ENCODE measurements at places on chromosomes 2 and 18.

GRCh38 chr18:35549564-35549963 is 32.0 kb upstream of the GALNT1 start:
- DNase-seq, result no peak

DNA sequence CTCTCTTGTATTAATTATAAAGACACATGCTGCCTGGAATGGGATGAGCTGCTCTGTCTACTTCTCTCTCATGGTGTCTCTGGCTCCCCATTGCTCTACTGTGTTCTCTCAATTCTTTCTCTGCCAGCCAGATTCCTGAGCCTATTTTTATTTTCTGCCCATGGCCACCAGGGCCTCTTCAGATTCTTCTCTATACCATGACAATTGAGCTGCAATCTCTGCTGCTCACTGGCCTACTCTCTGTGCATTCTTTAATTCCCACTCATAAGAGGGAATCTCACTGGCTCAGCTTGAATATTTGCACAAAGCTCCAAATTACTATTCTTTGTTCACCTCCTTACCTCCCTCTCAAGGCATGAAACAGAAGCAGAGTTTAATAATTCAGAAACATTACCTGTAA is 161.4 kb upstream of the GULP1 start:
- no peak for DNase-seq

DNA sequence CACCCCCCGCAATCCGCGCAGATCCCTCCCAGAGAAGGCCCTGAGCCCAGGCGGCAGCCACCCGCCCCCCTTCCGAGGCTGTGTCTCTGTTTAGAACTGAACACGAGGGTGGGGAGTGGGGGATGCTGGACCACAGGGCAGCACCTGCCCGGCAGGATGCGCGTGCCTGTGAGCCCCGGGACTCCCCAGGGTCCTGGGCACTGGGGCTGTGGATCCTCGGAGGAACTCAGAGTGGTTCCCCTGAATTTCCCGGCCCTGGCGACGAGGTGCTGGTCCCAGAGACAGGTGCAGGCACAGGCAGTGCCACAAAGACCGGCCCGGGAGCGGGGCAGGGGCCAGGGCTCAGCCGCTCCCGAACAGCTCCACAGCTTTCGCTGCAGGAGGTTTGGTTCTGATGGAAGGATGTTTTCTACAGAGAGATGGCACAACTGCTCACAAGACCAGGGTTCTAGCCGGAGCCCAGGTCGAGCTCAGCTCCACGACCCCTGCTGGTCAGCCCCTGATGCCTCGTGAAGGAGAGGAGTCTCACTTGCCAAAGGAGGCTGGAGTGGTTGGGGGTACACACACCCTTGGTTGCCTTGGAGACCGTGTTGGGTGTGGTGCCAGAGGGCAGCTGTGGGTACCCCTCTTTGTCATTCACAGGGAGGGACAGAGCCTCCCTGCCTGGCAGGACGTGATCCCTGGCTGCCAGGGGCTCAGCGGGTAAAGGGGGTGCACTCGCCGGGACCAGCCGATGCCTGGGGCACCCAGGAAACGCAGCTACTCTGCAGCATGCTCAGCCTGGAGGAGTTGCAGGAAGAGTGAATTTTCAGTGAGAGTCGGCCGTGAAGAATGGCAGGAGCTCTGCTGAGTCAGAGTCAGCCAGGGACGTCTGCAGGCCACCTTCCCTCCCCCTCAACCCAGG is 4.4 kb upstream of the NEU4 start:
- DNase-seq, result no peak

- no peak for DNase-seq
Measured at GRCh38 chr18:191725-192124, 33.4 kb downstream of the USP14 start.

- no peak for DNase-seq
Measured at GRCh38 chr2:67268797-67269196, 128.3 kb upstream of the ETAA1 start.

Measured in stimulated activated CD4-positive, alpha-beta T cell treated with anti-CD3 and anti-CD28 coated beads, Interleukin-1b, Interleukin-23, amount 100 ng/mL, for 1 hour (primary cell).